ENCODE measurements at places on chromosomes 2 and 18. TPM values are rescaled to one million over a fixed set of nuclear protein-coding genes. Genes with fewer than 3 reads are reported as not detected.

HK2 gene
- total RNA-seq = 1.6 TPM

DNA sequence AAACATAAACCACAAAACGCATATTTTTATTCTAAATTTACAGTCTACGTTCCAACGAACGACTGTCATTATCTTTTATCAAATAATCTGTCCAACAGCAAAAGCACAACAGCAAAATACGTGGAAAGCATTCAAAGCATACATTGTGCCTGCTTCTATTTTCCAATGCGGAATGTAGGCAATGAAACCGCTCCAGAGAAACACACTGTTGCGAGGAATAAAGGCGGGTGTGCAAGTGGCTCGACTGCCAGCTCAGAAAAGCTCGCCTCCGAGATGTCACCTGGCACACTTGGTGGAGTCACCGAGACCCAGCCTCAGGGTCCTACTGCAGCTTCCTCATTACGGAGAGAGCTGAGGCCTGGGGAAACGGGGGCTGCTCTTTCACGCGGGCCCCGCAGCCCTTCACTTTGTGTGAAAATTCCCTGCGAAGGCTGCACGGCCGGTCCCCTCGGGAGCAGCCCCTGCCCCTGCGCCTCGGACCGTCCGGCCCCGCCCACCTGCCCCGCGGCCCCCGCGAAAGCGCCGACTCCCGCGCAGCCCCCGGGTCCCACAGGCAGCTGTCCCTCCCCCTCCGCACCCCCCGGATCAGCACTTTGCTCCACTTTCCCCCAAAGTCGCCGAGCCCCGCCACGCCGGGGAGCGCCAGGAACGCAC lies 752 bp downstream of the MGAT4A start:
- peaks cover 22% of the 10 kb centered on the region for H3K4me1 ChIP-seq
- H3K27me3 ChIP-seq = no peaks in the 10 kb centered on the region
- peak; percentile 34 for DNase-seq
- peaks cover 7% of the 10 kb centered on the region for H3K36me3 ChIP-seq
- peak overlapping the region; percentile 11 for H3K27ac ChIP-seq

AOX1 gene
- not detected for total RNA-seq

ALLC gene
- total RNA-seq = not detected

GRCh38 chr2:134446383-134447017 lies 192.6 kb downstream of the MGAT5 start:
- H3K27ac ChIP-seq = no peak overlapping the region
- H3K4me3 ChIP-seq = no peak overlapping the region
- no peaks in the 10 kb centered on the region for H3K4me1 ChIP-seq
- no peak for DNase-seq
- H3K36me3 ChIP-seq = peaks cover 32% of the 10 kb centered on the region

Data from natural killer cell (primary cell).